ENCODE measurements at places on chromosomes 2 and 18.

DNA sequence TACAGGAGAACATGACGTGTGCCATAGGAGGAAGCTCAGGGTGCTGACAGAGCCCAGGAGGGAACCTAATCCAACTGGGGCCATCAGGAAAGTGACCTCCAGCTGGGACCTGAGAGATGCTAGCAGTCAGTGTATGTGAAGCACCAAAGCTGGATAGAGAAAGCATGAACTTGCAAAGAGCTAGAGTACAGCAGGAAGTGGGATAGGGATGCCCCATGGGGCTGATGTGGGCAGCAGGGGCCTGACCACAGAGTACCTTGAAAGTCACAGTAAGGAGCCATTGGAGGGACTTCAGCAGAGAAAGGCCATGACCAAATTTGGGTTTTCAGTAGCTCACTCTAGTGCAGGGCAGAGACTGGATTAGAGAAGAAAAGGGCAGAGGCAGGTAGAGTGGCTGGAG lies 91.6 kb upstream of the TTC39C start:
- DNase-seq = no peak

DNA sequence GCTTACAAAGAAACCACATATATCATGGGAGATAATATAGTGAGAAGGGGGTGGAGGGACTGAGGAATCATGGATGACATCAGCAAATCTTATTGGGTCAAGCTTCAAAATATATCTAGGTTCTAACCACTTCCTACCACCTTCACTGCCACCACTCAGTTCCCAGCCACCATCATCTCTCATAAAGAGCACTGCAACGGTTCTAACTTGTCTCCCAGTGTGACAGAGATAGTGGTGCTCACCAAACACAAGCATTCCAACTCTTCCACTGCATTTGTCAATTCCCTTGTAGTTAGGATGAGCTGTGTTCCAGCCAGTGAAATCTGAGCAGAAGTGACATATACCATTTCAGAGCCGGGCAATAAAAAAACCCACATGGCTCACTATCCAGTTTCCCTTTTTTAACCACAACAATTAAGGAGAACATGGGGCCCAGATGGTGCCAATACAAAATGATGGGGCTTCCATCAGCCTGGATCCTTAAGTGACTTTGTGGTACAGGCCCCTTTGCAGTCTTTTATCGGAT lies 318.1 kb downstream of the NBAS start:
- DNase-seq = no peak

DNA sequence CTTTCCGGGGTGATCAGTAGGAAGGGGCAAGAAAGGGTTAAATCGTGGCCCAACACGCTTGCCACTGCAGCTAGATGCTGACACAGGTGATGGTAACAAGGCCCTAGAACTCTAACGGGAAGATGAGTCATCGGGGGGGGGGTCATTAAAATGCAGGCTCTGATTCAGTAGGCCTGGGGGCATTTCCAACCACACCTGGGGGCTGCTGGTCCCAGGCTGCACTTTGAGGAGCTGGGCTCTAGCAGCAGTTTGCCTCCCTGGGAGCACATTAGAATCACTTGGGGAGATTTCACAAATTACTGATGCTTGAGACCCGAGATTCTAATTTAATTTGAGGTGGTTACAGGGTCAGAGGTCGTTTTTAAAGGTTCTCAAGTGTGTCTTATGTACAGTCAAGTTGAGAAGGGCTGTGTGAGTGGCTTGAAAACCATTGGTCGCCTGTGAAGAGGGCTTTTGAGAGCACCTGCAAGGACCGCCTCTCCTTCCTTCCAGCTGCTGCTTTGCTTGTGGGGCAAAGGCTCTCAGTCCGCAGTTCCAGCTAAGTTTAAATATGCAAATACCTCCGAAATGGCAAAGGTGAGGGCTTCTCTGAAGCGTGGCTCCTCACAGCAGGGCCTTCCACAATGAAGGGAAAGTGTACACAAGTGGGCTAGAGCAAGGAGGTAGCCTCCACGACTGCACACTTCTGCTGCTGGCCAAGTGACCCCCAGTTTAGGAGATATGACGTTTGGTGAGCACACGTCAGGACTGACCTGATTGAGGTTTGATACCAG lies 128.0 kb upstream of the MSH6 start:
- no peak for DNase-seq

- DNase-seq = no peak
Measured at GRCh38 chr2:211175956-211176355, 619.6 kb downstream of the CPS1 start.

DNA sequence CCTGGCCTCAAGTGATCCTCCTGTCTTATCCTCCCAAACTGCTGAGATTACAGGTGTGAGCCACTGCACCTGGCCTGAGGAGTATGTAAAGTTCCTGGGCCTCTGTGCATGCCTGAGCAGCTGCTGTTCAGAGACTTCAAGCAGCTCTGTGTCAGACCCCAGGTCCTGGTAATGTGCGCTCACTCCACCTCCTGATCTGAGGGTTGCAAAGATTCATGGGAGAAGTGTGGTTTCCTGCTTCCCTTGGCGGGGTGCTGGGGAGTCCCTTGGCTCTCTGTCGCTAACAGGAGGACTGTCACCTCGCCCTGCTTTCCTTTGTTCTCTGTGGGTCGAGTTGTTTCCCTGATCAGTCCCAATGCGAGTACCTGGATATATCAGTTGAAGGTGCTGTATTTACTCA lies 8.6 kb upstream of the IL36A start:
- peak; percentile 53 for DNase-seq

GRCh38 chr2:15154297-15154696 lies 406.8 kb downstream of the NBAS start:
- DNase-seq = no peak

GRCh38 chr2:20880221-20880771 lies 57.4 kb upstream of the LDAH start:
- no peak for DNase-seq

- no peak for DNase-seq
Measured at GRCh38 chr2:121539750-121540469, 9.2 kb downstream of the RNU4ATAC start.

DNA sequence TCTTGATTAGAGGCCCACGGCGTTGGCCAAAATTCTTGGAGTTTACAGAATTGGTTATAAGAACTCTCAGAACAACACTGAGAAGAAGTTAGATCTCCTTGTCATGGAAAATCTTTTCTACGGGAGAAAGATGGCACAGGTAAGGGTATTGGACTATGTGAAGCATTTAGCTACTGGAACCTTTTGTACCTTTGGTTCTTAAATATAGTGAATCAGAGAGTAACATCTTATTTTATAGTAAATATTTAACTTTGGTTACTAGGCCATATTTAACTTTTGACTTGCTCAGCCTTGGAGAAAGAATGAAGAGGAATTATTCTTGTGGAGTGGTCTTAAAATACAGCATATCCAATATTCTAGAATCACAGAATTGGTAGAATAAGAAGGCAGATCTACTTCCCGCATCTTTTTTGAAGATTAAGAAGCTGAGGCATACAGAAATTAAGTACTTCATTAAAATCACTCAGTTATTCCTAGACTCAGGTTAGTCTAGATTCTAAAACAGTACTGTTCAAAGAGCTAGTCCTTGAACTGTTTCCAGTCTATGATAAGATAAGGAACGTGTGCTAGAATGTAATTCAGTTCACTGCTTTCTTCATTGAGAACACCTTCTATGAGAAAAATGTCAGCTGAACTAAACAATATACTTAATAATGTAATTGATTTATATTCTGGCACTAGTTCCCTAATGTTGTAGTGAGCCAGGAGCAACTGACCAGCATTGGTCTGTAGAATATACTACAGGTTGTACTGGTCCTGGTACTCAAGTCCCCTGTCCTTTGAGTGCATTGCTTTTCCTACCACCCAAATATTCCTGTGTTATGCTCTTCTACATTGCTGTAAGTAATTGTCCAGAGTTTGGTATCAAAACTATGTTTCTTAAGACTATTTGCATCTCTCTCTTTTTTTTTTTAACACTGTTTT lies 53.7 kb upstream of the PTH2R start:
- no peak for DNase-seq

GRCh38 chr2:195488567-195488966 lies 168.5 kb upstream of the SLC39A10 start:
- DNase-seq = no peak

DNA sequence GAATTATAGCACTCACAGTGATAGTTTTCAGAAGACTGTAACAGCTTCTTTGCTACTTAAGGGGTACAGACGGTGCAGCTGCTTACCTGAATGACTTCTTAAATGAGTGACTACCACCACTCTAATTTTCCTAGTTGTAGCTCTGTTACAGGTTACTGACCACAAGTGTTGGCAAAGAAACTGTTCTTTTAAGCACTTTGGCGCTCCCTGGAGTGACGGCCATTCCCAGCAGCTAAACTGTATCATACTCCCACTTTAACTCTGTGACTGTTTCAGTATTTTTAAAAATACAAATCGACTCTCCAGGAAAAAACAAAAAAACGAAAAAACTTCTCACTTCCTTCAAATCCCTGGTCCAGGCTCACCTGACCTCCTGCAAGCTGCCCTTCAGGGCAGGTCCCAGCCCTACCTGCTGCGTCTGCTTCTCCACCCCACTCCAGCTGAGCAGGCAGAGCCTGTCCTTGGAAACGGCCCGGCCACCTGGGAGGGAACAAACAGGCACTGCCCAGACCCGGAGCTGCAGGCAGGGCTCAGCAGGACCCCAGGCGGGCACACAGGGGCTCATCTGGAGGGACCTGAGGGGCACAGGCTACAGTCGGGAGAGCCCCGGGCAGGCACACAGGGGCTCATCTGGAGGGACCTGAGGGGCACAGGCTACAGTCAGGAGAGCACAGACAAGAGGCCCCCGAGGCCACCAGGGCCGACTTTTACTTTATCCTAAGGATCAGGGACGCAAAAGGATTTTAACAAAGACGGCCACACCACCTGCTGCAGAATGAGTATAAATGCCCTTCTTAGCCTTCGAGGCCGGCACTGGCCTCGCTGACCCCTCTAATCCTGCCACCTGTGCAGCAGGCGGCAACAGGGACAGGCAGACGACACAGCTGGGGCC lies 24.5 kb downstream of the SLC66A2 start:
- no peak for DNase-seq

GRCh38 chr2:172253190-172254052 lies 150.7 kb upstream of the DLX2 start:
- peak; percentile 17 for DNase-seq

GRCh38 chr2:85681372-85681763 lies 12.8 kb upstream of the GNLY start:
- DNase-seq = no peak

- DNase-seq = no peak
Measured at GRCh38 chr2:128319631-128320191, 1.0 kb upstream of the HS6ST1 start.

DNA sequence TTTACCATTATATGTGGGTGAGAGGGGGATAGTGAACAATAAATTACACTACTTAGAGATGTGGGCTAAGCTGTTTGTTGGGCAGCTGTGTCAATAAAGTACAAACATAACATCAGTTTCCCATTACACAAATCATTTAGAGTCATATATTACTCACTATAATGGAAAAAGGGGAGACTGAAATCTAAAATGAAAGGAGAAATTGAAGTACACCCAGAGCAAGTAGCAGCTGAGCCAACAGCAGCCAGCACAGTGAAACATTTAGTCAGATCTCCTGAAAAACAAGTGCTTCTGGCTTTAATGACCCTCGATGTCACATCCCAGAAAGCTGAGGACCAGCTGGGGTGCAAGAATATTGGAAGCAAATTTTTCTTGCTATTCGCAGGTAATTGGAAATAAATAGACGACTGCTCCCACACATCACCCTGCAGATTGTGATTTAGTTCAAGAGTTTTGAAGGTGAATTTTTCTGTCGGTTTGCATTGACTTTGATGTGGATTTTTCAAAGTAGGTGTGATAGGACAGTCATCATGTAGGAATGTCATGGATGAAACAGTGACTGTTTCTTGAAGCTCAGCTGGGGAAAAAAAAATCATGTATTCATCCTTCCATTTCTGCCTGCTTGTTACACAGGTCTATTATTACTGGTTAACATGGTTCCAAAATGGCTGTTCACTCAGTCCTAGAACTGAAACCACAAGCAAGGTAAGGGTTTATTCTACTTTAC lies 1607.3 kb upstream of the CELF4 start:
- DNase-seq = no peak

GRCh38 chr2:224444021-224444420 lies 42.1 kb upstream of the FAM124B start:
- no peak for DNase-seq

DNA sequence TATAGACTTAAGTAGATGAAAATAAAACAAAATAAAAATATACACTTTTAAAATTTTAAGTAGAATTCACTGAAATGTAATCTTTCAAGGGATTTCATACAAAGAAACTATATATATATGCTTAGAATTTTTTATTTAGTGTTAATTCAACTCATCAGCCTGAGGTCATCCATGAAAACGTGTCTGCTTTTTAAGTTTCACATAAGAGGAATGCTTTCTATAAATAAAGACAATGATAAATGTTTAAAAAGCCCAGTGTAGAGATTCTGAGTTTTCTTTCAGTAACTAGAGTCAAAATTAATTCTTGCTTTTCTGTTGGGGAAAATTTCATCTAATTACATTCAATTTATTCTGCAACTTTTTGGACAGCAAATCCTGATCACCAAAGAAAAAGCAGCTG lies 213.3 kb downstream of the MBD5 start:
- DNase-seq = no peak

GRCh38 chr18:48326901-48327675 lies 82.1 kb downstream of the ZBTB7C start:
- no peak for DNase-seq

DNA sequence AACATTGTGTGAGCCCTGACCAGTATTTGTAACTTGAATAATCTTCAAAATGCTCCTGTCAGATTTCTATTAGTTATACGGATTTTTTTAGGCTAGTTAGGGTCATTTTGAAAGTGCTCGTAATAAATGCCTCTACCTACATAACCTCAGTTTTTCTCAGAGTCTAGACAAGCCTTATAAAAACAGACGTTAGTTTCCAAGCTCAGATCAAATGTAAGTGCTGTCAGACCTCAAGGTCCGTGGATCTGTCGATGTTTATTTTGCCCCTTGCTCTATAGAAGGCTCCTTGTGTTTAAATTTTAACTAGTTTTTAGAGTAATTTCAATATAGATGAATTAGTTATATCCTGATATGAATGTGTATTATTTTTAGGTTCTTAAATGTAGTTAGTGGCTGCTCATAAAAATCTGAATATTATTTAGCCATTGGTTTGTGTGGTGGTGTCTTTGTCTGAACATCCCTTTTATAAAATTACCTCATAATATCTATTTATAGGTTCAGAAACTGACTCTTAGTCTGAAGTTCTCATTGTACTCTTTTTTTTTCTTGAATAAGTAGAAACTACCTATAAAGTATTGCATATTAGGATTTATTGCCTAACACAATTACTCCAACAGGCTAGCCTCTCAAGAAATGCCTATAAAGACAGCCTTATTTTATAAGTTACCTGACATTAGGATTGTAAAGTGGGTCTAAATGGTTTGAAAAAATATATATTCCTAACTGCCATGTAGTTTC lies 71.1 kb downstream of the MTA3 start:
- DNase-seq = no peak

All from stimulated activated CD4-positive, alpha-beta T cell treated with anti-CD3 and anti-CD28 coated beads, Interleukin-15, amount 100 ng/mL, for 1 hour (primary cell).